Renal cortex interstitium (tissue), 15 donors: ENCODE measurements at places on chromosomes 3 and 15. TPM values are rescaled to one million over a fixed set of nuclear protein-coding genes. Genes with fewer than 3 reads are reported as not detected.

DNA sequence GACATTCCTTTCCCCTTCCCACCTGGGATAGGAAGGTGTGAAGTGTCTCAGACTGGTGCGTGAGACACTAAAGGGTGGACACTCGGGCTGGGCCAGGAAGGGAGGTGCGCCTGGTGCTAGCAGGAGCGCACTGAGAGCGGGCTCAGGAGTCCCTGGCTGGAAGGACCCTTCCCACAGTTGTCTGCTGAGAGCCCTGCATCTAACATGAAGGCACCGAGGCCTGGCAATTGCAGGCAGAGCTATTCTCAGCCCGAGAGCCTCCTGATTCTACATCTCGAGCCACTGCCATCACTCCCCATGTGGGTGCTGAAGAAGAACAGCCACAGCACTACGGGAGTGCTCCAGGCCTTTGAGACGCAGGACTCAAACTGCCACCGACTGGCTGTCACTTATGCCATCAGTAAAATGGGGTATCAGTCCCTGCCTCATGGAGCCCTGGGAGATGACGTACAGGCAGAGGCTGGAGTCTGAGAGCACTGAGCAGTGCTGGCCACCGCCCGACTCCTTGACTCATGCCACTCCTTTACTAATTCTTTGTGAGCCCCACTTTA lies 159.4 kb downstream of the KLF13 start:
- DNase-seq = no peak

DNA sequence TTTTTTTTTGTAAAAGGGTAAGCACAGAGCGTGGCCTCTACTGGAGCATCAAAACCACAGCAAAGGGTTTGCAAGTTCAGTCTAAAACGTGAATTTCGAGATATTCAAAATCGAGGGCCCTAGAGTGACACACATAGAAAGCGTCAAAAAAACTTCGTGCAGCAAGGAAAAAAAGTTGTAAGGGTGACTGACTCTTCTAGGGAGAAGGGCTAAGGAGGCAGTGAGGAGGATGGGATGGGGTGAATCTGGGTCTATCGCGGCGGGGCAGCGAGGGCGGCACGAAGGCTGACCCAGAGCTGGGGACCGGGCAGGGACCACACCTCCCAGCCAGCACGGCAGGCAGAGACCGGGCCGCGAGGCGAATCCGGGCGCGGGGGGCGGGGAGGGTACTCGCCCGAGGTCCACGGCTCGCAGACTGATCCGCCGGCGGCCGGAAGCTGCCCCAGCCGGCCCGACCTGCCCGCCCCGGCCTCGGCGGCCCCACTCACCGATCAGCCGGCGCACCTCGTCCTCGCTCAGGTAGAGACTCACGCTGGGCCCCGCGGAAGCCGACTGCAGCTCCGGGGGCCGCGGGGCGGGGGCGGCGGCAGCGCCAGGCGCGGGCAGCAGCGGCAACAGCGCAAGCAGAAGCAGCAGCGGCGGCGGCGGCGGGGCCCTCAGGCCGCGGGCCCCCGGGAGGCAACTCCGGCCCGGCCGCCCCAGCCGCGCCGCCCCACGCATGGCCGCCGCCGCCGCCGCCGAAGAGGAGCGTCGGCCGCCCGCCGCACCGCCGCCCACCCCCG lies 533 bp downstream of the RYK start:
- DNase-seq = no peak

COL6A5 gene
- 0.06 TPM for polyA plus RNA-seq

- no peak for DNase-seq
Measured at GRCh38 chr3:175349168-175349567, 490.0 kb downstream of the NAALADL2 start.

GOLGA8A gene
- 149 TPM for polyA plus RNA-seq

DNA sequence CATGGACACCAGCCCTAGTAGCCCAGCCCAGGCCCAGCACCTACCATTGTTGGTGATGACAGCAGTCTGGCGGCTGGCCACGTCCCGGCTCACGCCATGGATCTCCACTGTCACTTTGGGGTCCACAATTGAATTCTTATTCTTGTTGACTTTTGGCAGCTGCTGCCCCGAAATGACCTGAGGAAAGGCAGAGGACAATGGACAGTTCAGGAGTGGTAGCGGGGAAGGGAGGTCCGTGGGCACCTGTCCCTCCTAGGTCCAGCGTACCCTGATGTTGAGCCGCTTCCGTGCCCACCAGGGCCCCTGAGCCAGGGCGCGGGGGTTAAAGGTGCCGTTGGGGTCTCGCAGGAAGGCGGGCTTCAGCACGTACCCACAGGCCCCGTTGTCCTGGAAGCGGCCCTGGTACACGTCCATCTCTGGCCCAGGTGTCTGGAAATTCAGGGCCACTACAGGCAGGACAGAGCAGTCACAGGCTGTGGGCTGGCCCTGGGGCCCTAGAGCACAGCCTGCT lies 17.7 kb downstream of the VILL start:
- DNase-seq = no peak

GRCh38 chr3:18900994-18901393 lies 247.3 kb upstream of the KCNH8 start:
- DNase-seq = no peak

HTD2 gene
- 14.8 TPM for polyA plus RNA-seq

MOBP gene
- polyA plus RNA-seq = 0.17 TPM

GRCh38 chr15:27660676-27661075 lies 438.4 kb downstream of the OCA2 start:
- DNase-seq = no peak

GRCh38 chr15:31403096-31403495 lies 76.5 kb downstream of the KLF13 start:
- DNase-seq = no peak

DNA sequence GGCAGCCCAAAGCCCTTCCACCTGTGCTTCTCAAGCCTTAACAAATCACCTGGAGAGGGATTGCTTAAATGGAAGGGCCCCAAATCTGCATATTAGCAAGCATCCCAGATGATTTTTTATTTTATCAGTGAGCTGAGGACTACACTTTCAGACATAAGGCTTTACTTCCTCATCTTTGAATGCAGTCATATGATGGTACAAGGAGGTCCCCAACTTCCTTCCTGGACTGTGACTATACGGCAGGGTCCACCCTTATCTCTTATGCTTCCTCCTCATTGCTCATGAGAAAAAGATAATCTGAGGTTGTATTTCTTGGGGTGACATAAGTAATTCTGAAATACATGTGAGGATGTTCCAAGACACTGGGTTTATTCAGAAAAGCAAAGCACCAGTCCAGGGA lies 13.7 kb upstream of the HEG1 start:
- no peak for DNase-seq

GRCh38 chr3:72338082-72338941 lies 509.9 kb downstream of the SHQ1 start:
- DNase-seq = no peak

GRCh38 chr15:40106203-40107161 lies 2.2 kb downstream of the BMF start:
- no peak for DNase-seq

DNA sequence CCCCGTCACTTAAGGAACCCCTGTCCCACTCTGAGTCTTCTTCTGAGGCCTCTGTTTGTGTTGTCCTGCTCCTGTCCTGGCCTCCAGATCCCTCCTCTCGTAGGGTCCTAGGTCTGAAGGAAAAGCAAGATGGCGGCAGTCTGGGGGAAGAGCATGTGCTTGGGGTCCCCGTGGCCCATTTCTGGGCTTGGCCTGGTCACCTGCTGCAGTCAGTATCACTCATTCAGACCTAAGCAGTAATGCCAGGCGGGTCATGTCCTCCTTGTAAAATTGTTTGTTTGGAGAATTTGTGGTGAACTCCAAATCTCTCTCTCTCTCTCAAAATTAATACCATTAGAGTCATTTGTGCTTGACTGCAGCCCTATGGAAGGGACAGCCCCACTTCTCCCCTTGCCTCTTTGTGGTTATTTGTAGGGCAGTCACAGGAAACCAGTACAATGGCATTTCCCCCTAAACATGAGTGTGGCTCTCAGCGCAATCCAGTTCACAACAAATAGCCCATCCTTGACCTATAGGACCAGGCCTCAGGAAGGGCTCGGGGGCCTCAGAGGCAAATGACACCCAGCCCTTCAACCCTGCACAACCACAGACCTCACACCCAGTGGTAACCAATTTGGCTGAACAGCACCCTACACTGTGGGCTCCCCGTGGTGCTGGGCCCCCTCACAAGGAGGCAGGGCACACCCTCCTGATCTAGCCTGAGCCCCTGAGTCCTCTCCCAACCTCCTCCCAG lies 173.5 kb downstream of the OR4M2 start:
- DNase-seq = no peak

DNA sequence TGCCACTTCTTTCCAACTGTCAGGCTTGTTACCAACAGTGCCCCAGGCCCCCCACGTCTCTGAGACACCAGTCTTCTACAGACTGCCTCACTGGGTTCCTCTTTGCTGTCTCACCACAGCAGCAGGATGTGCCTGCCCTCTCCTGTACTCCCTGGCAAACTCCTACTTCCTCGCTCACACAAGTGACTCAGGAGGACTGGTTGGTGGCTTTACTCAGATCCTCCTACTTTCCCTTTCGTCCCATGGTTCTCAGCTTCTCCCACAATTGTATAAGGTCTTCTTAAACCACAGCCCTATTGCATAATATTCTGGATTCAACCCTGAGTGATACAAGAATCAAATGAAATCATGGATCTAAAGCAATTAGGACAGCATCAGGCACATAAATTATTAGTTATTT lies 246.6 kb upstream of the PROK2 start:
- DNase-seq = no peak

DNA sequence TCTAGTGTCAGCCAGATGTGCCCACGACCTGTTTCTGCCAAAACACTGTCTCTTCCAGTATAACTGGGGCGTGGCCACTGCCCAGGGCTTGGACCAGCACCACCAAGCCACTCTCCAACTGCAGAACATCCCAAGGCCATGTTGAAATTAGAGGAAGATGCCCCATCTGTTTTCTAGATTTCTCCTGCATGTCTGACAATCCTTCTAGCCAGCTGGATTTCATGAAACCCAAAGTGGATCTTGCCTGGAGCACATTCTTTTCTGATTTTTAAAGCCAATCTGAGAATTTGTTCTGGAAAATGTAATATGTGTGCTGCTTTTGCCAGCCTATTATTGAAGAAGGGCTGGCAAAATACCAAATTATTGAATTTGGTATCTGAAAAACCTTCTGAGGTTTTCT lies 182.5 kb downstream of the SLCO3A1 start:
- DNase-seq = no peak

DNA sequence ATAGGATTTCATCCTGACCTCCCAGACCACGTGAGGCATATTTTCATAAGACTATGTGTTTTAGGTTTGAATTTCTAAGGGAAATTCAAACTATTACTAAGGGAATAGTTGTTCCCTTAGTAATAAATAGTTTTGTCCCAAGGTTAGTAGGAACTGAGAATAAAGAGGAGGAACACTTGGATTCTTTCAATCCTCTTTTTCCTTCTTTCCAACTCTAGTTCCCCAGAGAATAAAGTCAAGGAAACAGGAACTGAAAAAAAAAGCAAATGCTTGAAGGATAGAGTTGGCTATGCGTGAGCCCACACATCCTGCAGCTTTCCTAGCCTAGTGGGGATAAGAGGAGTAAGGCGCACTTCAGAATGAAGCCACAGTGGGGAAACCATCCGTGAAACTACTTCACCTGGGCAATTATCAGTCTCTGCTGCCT lies 312.1 kb upstream of the TGFBR2 start:
- no peak for DNase-seq

DNA sequence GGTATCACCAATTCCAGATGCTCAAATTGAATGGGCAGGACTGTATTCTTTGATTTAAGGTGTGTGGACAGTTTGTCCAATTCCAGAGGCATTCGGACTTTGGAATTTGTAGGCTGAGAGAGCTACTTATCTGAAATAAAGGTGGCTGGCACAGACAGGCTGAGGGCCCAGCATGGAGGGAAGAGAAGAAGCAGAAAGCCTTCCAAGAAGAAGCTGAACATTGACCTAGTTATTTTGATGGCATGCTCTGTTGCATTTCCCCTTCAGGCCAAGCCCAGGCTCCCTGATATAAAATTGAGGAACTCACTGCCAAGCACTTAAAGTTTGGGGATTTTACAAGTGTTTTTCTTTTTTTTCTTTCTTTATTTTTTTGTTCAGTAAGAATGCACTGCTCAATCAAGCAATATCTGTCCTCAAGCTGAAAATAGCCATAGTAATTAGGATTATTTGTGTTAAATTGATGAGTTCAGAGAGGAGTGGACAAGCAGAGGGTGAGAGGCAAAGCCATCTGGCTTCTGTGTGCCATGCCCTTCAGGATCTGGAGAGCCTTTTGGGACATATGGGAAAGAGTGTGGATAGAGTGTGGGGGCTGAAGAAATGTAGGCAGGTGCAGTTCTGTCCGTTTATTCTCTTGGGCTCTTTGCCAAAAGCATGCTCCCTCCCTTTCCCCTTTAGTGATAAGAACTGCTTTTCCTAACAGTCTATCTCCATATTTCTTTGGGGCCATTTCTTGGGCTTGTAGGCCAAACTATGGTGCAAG lies 148.9 kb downstream of the OXSM start:
- no peak for DNase-seq

DNA sequence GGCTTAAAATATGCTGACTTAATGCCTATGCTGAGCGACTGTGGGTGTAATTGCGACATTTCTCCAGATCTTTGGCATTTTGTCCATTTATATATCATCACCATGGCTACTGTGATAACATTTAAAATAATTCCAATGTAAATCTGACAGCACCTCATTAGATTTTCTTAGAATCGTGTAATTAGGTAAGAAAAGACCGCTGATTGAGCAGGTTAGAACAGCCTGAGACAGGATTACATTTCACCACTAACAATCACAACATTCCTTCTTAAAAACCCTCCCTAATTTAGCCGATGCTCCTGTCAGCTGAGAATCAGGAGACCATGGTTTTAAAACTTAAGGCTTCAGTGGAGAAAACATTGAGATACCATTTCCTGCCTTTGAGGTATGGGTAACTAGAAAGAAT lies 455.3 kb upstream of the PDZRN3 start:
- DNase-seq = no peak

RPL39L gene
- polyA plus RNA-seq = 17.8 TPM

DNA sequence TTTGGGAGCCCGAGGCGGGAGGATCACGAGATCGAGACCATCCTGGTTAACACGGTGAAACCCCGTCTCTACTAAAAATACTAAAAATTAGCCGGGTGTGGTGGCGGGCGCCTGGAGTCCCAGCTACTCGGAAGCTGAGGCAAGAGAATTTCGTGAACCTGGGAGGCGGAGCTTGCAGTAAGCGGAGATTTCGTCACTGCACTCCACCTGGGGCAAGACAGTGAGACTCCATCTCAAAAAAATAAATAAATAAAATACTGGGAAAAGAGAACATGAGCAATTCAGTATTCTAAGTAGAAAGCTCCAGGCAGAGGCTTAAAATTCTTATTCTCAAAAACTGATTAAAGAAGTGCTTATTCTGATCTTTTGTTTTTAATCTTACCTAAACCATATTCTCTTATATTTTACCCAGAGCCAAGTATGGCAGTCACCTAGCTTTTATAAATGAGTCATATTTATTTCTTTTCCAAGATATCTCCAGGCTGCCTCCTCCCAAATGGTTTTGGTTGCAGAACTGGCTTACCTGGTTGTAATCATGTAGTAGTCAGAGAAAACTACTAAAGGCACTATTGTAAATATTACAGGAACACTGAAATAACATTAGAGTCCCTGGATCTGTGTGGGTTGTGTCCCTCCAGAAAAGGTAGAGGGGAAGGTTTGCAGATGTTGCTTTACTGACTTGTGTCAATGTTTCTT lies 45.8 kb upstream of the DYNC1LI1 start:
- no peak for DNase-seq

MFGE8 gene
- polyA plus RNA-seq = 84.1 TPM

- DNase-seq = no peak
Measured at GRCh38 chr3:160929595-160929994, 173.6 kb downstream of the PPM1L start.

KBTBD13 gene
- polyA plus RNA-seq = 0.12 TPM

SCG5 gene
- polyA plus RNA-seq = 26.6 TPM

SAMMSON gene
- 0.17 TPM for polyA plus RNA-seq

ERICH6 gene
- polyA plus RNA-seq = 1.8 TPM
